ENCODE measurements at places on chromosomes 3 and 15.
A peak's percentile ranks its signal among the peaks of the same experiment; 100 is the strongest.

- DNase-seq, result no peak
Measured at GRCh38 chr15:29312387-29312786, 42.8 kb upstream of the NSMCE3 start.

- DNase-seq, result no peak
Measured at GRCh38 chr3:6580808-6581207, 280.1 kb upstream of the GRM7 start.

DNA sequence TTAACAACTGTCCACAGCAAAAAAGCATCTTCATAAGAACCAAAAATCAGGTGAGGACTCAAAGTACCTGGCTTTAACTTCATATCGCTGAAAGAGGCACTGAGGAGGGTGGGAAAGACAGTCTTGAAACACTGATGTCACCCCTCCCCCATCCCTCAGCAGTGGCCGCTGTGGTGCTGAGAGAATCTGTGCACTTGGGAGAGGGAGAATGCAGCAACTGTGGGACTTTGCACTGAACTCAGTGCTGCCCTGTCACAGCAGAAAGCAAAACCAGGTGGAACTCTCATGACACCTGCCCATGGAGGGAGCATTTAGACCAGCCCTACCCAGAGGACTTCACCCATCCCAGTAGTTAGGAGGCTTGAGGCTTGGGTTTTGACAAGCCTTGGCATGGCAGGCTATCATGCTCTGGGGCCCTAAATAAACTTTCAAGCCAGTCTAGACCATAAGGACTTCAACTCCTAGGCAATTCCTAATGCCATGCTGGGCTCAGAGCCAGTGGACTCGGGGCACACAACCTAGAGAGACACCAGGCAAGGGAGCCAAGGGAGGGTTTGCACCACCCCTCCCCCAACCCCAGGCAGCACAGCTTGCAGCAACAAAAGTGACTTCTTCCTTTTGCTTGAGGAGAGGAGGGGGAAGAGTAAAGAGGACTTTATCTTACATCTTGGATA, 6.1 kb upstream of the ZSCAN2 start:
- peak; percentile 17 for DNase-seq

DNA sequence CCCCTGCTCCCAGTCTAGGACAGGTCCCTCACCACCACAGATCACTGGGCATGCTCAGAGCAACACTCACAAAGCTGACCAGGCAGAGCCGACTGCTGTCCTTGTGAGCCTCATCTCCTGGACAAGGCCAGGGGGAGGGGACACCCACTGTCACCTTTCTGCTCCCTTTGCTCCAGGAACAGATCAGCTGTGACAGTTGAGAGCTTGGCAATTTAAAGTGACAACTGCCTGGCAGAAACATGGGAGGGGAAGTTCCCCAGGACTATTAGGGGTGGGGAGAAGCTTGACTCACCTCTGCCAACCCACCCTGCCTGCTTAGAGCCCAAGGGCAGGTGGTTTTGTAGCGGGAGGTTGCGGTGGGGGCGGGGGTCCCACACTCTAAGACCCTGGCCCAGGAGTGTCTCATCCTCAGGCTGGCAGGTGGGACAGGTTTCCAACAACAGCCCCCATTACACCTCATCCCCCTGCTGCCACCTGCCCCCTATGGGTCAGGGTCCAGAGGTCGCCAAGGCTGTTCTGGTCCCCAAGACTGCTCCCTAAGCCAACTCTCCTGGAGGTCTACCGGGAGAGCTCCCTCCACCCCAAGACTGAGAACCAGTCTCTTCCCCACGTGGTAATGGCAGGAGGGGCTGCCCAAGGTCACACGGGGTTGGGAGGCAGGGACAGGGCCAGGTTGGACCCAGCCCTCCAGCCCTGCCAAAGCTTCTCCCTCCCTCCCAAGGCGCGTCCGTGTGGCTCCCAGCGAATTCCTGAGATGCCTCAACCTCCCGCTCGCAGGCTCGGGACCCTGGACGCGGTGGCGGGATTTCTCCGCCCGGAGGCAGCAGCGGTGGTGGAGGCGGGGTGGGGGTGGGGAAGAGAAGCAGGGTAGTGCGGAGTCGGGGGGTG, 80.4 kb downstream of the IQSEC1 start:
- no peak for DNase-seq

- peak; percentile 17 for DNase-seq
Measured at GRCh38 chr15:63881431-63881830, 47.7 kb upstream of the HERC1 start.

DNA sequence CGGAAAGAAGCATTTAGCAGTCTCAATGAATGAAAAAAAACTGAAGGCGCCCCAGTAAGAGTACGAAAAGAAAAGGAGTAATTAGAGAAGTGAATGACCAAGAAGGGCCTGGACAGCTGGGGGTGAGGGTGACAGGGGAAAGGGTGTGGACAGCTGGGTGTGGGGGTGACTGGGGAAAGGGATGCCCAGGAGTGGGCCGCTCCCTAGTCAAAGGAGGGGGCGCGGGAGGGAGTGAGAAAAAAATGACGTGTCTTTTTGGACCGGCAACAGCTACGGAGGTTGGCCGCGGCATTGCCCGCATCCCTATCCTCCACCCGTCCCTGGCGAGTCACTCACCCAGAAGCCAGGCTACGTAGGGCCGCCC, 274 bp upstream of the ZCWPW2 start:
- DNase-seq, result no peak

- DNase-seq, result peak; percentile 24
Measured at GRCh38 chr15:70269991-70270751, 172.5 kb upstream of the TLE3 start.

DNA sequence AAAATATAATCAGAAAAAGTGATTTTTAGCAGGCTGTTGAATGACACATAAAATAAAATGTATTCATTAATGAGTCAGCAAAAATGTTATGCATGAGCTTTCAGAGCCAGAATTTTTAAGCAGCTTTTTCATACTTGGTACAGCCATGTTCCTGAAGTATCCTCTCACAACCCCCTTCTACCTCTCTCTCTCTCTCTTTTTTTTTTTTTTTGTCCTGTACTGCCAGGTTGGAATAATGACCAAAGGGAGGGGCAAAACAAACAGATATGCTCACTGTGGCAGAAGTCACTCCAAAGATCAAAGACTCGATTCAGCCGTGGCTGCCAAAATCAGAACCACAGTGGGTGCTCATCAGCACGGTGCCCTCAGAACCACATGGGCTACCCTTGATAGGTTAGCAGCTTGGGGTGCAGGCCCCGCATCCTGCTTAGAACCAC, 383.0 kb downstream of the ZBTB20 start:
- no peak for DNase-seq

GRCh38 chr3:184238246-184238818, 8.9 kb downstream of the VWA5B2 start:
- DNase-seq, result no peak

- peak; percentile 67 for DNase-seq
Measured at GRCh38 chr3:169813757-169814517, 1.2 kb upstream of the LRRC34 start.
